ENCODE measurements at places on chromosomes 1 and 21.

DNA sequence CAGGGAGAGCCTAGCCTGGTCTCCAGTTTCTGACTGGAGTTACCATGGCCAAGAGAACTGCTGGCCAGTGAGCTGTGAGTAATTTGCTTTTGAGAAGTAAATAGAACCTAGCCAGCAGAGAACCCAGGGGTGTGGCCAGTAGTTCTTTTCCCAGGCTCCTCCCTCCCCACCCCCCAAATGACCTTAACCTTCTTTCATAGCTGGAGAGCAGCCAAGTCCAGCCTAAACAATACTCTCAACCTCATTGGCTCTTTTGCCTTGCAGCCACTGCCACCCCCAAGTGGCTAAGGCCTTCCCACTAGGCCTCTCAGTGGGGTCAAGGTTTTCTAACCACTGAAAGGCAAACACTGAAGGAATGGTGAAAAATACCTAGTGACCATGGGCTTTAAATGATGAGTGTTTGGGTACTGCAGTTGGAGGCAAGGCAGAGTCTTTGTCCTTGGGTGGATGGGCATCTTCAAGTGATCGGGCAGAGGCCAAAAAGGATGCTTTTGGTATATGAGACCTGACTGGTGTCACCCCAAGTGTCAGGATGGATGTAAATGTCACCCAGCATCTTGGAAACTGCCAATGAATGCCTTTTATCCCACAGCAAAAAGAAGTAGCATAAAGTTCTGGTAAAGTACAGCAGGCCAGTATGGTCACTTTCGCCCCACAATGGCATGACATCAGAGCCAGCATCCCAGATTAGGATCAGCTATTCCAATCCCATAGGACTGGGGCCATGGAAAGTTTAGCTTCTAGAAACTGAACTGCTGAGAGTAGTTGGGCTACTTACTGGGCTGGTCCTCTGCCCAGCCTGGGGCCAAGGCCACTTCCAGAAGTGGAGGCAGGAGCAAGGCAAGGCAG lies 3.5 kb upstream of the PIGV start:
- DNase-seq: peak; percentile 21

DNA sequence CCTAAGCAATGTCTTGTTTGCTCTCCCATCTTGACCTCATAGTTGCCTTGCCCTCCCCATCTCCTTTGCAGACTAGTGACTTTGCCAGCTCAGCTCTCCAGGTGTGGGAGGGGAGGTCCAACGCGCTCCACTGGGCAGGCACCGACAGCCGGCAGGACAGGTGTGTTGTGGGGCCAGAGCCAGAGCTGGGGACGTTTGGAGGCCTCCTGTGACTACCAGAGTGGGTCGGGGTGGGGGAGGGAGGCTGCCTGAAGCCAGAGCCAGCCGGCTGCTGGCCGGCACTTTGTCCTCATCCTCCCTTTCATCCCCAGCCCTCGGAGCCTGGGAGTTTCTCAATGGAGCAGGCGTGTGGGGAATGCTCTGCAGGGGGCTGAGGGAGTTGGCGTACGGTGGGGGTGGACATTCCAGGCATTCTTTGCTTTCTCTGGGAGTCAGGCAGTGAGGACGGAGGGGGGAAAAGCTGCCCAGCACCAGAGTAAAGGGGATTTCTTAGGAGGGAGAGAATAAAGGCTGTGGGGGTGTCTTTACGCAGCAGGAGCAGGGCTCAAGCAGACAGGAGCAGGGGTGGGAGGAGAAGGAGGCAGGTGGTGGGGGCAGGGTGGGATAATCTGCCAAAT lies 20.2 kb downstream of the NUAK2 start:
- DNase-seq: no peak

GRCh38 chr21:42413500-42413899 lies 9.8 kb downstream of the UBASH3A start:
- no peak for DNase-seq

DNA sequence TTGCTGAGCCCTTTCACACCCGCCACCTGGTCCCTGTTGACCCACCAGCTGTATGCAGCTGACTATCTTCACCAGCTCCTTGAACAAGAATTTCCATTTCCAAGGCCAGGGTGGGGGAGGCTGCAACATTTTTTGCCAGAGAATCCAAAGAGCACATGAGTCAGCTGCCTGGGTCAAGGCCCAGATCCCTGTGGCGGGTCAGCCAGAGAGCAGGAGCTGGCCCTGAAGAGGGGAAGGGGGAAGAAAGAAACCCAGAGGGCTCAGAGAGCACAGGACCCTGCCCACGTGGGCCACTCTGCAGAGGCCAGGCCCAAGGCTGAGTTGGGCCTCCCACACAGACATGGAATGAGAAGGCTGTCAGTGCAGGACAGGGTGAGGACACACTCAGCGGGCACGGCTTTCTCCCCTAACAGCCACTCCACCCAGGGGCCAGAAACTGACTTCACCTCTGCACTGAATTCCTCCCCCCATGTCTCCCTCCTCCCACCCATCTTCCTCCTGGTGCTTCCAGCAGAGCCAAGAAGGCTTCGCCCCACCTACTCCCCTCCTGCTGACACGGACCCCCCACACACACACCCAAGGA lies 28.9 kb downstream of the S100A6 start:
- no peak for DNase-seq

DNA sequence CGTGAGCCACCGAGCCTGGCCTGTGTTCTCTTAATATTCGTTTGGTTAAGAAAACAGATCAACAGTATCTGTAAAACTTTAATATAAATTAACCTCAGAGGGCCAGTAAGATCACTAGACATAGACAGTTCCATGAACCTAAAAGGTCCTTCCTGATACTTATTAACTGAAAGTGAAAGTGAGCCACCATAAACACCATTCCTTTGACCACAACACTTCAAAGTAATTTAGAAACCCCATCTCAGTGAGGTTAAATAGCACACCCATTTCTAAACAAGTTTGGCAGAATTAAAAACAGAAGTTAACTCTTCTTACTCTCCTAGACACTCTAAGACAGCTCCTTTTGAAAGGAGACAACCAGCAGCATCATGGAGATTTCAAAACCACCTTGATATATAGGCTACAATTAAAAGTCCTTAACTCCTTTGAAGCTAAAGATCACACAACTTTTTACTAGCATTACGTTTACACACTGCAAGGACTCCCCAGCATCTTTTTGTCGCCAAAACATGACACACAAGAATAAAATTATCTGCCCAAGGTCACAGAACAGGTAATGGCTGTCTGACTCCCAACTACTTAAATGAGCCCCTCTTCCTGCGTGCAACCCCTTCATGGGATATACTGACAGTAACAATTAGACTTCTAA lies 2.2 kb downstream of the RNF19B start:
- DNase-seq: no peak

- no peak for DNase-seq
Observed at GRCh38 chr1:113615425-113615824, 143.9 kb downstream of the PHTF1 start.

- no peak for DNase-seq
Observed at GRCh38 chr1:221457685-221458446, 284.0 kb downstream of the DUSP10 start.

DNA sequence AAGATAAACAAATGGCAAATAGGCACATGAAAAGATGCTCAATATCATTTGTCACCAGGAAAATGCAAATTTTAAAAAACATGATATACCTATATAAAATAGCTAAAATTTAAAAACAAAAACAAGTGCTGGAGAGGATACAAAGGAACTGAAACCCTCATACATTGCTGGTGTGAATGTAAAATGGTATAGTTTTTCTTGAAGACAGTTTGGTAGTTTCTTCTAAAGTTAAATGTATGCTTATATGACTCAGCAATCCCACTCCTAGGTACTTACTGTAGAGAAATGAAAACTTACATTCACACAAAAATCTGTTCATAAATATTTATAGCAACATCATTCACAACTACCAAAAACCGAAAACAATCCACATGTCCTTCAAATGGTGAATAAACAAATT lies 11.2 kb downstream of the TAF12 start:
- DNase-seq: no peak

All from BE2C (cell line).